ENCODE measurements at places on chromosomes 3 and 15. TPM values are rescaled to one million over a fixed set of nuclear protein-coding genes. Genes with fewer than 3 reads are reported as not detected.

GRCh38 chr15:65060641-65061397 lies 7.0 kb downstream of the RASL12 start:
- no peak for DNase-seq

- DNase-seq: no peak
Observed at GRCh38 chr3:125389282-125389681, 14.2 kb upstream of the ZNF148 start.

DNA sequence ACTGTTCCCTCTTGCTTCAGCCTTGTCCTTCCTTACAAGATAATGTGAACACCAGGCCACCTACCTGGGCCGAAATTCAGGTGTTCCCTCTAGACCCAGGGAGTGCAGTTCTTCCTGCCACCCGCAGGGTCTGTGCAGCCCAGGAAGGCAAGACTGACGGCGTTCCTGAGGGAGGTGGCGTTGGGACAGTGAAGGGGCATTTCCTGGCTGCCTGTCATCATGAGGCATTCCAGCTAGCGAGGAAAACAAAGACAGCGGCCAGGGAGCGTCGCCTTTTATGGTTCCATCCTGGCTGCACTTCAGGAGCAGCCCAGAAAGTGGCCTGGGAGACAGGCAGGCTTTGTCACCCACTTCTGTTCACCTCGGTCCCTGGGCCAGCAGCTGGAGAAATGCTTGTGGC lies 84.8 kb upstream of the WNT5A start:
- peak; percentile 54 for DNase-seq

DNA sequence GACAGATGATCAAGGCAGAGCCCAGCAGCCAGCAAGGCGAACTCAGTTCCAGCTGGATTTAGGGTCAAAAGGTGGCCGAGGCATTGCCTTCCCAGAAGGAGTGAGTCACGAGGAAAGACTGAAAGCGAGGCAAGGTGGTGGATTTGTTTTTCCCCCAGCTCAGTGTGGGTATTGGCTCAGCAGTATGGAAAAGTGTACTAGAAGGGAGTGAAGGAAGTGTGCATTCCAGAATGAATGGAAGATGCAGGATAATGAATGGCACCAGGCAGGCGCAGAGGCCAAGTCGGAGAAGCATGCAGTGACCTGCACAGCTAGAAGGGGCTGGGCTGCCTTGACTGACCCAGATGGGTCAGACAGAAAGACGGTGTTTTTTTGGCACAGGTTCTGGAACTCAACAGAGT lies 46.3 kb downstream of the FOXP1 start:
- no peak for DNase-seq

DNA sequence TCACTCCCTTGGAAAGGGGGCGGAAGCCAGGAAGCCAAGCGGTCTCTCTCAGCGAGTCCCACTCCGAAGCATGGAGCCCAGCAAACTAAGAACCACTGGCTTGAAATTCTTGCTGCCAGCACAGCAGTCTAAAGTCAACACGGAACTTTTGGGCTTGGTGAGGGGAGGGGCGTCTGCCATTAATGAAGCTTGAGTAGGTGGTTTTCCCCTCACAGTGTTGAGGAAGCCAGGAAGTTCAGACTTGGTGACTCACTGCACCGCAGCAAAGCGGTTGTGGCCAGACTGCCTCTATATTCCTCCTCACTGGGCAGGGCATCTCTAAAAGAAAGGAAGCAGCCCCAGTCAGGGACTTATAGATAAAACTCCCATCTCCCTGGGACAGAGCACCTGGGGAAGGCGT lies 665.4 kb upstream of the CBLB start:
- DNase-seq: no peak

DNA sequence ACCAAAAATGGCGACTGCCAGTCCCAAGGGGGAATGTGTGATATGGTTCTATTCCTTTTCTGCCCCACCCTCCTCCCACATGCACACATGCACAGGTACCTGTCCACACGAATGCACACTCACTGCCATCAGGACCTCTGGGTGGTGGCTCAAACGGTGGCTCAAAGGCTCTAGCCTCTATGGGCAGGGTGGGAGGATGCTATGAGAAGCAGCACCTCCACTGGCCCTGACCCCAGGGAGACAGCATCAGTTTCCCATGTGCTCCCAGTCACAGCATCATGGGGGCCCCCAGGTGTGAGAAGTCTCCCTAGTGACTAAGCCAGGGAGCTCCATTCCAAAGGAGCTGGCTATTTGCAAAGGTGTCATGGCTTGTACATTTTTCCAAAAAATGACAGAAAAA lies 15.9 kb downstream of the SEMA3G start:
- DNase-seq: no peak

CACNA2D3 gene
- 6.7 TPM for total RNA-seq

OR5K2 gene
- not detected for total RNA-seq

RTP3 gene
- not detected for total RNA-seq

B3GALNT1 gene
- total RNA-seq: 1.7 TPM

TCF12 gene
- 44.8 TPM for total RNA-seq

Measured in psoas muscle (tissue), 8 donors.